Endothelial cell of umbilical vein (primary cell): ENCODE measurements at places on chromosomes 13 and 19. TPM values are rescaled to one million over a fixed set of nuclear protein-coding genes. Genes with fewer than 3 reads are reported as not detected.
A peak's percentile ranks its signal among the peaks of the same experiment; 100 is the strongest.

Gene ZNF610
- 1.3 and 1.7 TPM in 2 replicates for polyA plus RNA-seq

Gene SNRPA
- 84.6 and 109 TPM in 2 replicates for polyA plus RNA-seq

Gene ZNF428
- 29.2 and 30.7 TPM in 2 replicates for polyA plus RNA-seq

Gene GRIK5
- polyA plus RNA-seq, result 0.80 and 1.0 TPM in 2 replicates

DNA sequence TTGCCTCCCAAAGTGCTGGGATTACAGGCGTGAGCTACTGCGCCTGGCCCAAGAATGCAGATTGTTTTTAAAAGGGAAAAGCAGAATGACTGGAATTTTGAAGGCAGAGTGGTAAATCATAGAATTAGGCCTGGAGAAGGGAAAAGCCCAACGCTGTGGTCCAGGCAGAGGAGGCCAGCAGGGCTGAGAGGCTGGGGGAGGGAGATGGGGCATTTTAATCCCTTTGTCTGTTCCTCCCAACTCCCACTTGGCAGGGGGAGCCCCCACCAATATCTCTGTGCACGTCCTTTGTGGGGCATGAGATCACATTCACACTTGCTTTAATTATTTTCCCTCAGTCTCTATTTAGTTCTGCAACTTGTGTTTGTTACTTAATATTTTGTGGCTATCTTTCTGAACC, 54.4 kb upstream of the RANBP3 start:
- DNase-seq, result no peak

DNA sequence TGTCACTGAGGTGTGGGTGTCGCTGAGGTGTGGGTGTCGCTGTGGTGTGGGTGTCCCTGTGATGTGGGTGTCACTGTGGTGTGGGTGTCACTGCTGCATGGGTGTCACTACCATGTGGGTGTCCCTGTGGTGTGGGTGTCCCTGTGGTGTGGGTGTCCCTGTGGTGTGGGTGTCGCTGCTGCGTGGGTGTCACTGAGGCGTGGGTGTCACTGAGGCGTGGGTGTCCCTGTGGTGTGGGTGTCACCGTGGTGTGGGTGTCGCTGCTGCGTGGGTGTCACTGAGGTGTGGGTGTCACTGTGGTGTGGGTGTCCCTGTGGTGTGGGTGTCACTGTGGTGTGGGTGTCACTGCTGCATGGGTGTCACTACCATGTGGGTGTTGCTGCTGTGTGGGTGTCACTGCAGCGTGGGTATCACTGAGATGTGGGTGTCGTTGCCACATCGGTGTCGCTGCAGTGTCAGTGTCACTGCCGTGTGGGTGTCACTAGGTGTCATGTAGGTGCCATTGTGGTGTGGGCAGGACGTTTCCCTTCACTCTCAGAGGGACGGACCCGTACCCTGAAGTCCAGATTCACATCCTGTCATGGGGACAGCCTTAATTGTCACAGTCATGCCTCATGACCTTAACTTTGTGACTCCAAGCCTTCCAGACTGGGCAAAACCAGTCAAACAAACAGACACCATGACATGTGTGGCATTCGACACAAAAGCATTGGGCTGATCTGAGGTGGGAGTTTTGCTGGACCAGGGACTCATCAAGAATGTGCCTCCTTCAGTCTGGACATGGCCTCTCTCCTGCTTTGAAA, 12.7 kb upstream of the GAS6 start:
- DNase-seq, result no peak

GRCh38 chr13:73902847-73903246, 231.4 kb downstream of the KLF12 start:
- no peak for DNase-seq

GRCh38 chr19:31314849-31315629, 34.2 kb downstream of the TSHZ3 start:
- no peak for DNase-seq

DNA sequence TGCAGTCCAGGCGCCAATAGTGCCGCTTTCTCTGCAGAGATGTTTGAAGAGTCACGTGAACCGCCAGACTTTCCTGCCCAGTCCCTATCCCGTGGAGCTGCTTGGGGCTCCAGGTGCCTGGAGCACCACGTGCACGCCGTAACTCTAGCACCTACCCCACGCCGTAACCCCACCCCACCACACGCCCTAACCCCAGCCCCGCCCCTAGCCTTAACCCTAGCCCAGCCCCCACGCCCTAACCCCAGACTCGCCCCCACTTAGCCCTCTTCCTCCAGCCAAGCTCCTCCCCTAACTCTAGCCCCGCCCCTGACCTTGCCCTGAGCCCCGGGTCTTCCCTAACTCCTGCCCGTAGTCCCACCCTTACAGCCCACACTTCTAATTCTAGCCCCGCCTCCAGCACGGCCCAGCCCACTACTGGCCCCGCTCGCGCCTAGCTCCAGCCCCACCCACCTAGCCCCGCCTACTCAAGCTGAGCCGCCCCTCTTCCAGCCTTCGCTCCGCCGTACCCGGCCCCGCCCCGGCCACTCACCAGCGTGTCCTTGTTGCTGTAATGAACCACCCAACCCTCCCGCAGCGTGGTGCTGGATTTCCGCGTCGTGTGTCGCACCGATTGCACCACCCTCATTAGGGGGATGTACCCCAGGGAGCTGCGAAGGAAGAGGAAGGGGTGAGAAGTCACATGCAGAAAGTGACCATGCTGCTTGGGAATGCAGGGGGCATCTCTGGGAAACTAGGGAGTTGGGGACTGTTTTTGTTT, 19.5 kb downstream of the PRKD2 start:
- DNase-seq, result peak; percentile 76

DNA sequence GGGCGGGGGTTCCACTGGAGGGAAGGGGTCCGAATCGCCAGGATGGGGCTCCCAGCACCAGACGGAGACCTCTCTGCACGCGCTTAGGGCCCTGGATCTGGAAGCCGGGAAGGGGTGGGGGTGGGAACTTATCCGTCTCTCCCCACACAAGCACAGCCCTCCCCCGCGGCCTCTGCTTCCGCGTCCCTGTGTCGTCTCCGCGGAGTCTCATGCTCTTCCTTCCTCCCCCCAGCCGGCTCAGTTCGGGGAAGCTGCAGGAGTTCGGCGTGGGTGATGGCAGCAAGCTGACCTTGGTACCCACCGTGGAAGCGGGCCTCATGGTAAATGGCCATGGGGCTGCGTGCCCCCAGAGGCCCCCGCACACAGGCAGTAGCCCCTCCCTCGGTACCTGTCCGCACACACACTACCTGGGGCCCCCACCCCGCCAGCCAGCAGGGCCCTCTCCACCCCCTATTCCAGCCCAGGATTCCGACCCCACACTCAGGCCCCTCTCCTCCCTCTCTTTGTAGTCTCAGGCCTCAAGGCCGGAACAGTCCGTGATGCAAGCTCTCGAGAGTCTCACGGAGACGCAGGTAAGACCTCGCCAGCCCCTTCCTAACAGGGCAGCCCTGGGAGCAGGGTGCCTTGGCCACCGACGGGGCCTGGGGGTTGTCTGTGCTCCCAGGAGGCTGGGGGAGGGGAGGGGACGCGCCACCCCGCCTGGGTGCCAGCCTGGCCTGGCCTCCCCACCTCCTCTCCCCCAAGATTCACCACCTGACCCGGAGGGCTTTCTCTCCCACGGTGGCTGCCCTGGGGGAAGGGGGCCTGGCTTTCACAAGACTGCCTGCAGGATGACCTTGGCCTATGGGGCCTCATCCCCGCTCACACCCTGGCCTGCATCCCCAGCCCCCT, 3.2 kb downstream of the MIDN start:
- peak; percentile 56 for DNase-seq

Gene SHANK1
- 0.60 and 0.66 TPM in 2 replicates for polyA plus RNA-seq

GRCh38 chr19:2365201-2365970, 5.3 kb downstream of the TMPRSS9 start:
- peak; percentile 15 for DNase-seq

GRCh38 chr19:29121684-29122083, 91.3 kb downstream of the UQCRFS1 start:
- DNase-seq, result no peak

Gene OR7A5
- polyA plus RNA-seq, result not detected in 2 replicates

Gene SIGLEC7
- not detected in 2 replicates for polyA plus RNA-seq

Gene PSG5
- polyA plus RNA-seq, result not detected in 2 replicates

GRCh38 chr13:111202745-111203144, 87.6 kb downstream of the ARHGEF7 start:
- DNase-seq, result peak; percentile 99

GRCh38 chr19:42003506-42004294, 9.7 kb upstream of the ATP1A3 start:
- no peak for DNase-seq

Gene FFAR2
- polyA plus RNA-seq, result not detected in 2 replicates

GRCh38 chr13:76929320-76929719, 19.0 kb upstream of the ACOD1 start:
- DNase-seq, result no peak

Gene SIAH3
- polyA plus RNA-seq, result 0.02 and 0.03 TPM in 2 replicates

GRCh38 chr13:75829830-75830229, 193.7 kb downstream of the LMO7 start:
- no peak for DNase-seq

GRCh38 chr19:17254636-17255035, 8.9 kb upstream of the NR2F6 start:
- no peak for DNase-seq

Gene IGFL2
- polyA plus RNA-seq, result not detected in 2 replicates

DNA sequence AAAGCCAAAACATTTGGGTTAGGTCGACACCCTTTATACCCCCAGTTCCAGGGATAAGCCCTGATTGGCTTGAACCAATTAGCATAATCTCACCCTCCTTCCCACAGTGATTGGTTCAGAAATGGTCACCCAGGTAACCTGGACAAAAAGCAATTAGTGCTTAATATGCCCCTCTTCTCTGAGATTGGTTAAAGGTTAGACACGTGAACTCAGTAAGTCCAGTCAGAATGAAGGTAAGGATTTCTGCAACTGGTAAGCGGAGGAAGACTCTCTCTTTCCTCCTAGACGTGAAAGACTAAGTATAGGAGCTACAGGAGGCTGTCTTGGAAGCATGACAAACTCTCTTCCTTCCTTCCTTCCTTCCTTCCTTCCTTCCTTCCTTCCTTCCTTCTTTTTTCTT, 1.3 kb upstream of the PNMA8C start:
- DNase-seq, result no peak

Gene FAM83E
- polyA plus RNA-seq, result 0.04 and 0.10 TPM in 2 replicates

- DNase-seq, result no peak
Observed at GRCh38 chr19:13804830-13805683, 9.8 kb downstream of the ZSWIM4 start.

DNA sequence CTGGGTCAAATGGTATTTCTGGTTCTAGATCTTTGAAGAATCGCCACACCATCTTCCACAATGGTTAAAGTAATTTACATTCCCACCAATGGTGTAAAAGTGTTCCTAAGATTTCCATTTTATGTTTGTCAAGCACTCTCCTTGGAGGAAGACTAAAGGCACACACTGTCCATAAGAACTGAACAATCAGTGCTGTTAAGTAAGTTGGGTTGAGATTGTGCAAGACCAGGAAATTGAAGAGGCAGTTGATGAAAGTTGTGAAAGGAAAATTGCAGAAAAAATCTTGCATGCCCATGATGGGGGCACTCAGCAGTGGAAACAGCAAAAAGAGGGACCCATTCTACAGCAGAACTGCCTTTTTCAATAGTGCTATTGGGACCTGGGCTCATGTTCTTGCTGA, 323.6 kb downstream of the DLEU7 start:
- no peak for DNase-seq

Gene MAP4K1
- polyA plus RNA-seq, result 0.12 and 0.14 TPM in 2 replicates

DNA sequence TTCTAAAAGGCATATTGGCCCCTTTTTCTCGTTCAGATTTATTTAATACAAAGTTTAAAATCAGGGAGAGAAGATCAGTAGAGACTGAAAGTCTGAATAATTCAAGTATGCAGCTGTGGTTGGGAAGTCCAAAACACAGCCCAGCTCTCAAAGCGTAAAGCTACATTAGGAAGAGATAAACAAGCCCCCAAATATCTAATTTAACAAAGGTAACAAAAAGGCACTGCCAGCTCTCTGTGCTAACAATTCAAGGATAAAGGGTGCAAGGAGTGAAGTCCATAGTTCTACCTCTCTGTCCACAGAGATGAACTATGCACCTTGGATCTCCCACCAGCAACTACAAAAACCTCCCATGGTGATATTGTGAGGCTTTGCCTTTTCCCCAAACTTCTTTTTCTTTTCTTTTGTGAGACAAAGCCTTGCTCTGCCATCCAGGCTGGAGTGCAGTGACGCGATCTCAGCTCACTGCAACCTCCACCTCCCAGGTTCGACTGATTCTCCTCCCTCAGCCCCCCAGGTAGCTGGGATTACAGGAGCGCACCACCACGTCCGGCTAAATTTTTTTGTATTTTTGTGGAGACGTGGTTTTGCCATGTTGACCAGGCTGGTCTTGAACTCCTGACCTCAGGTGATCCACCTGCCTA, 104.4 kb downstream of the LHFPL6 start:
- DNase-seq, result no peak

DNA sequence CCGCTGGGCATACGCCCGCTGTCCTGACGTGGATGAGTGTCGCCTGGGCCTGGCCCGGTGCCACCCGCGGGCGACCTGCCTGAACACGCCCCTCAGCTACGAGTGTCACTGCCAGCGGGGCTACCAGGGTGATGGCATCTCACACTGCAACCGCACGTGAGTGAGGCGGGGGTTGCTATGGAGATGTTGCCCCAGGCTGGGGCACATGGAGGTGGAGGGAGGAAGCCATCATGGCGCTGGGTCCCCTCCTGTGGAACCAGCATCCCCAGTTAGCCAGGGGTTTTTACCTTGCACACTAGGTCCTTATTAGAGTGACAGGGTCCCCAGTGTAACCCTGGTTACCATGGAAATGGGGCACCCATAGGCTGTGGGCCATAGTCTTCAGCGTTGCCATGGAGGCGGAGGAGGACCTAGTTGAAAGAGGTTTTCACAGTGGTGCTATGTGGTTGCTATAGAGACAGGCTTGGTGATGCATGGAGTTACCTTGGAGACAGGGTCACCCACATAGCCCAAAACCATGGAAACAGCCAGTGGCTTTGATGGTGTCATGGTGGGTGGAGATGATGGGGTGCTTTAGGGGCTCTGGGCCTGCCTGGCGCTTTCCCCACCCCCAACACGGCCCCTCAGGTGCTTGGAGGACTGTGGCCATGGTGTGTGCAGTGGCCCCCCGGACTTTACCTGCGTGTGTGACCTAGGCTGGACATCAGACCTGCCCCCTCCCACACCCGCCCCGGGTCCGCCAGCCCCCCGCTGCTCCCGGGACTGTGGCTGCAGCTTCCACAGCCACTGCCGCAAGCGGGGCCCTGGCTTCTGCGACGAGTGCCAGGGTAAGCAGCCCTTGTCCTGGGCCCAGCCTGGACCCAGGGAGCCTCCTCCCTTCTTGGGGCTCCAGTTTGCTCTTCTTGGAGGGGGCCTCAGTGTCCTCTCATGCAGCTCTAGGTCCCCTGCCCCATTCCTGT, 27.1 kb downstream of the MEGF8 start:
- DNase-seq, result no peak

Gene KIR3DL2
- not detected in 2 replicates for polyA plus RNA-seq

- DNase-seq, result no peak
Observed at GRCh38 chr19:4136680-4137088, 12.8 kb upstream of the MAP2K2 start.

Gene ZNF578
- 0.40 and 0.46 TPM in 2 replicates for polyA plus RNA-seq
